Kidney glomerular epithelial cell (primary cell): ENCODE measurements at places on chromosomes 11 and 22.

- DNase-seq = no peak
These were observed 174.9 kb upstream of the C11orf87 start for GRCh38 chr11:109247071-109247470.

- DNase-seq = no peak
These were observed 160.7 kb downstream of the BUD13 start for GRCh38 chr11:116611998-116612620.

DNA sequence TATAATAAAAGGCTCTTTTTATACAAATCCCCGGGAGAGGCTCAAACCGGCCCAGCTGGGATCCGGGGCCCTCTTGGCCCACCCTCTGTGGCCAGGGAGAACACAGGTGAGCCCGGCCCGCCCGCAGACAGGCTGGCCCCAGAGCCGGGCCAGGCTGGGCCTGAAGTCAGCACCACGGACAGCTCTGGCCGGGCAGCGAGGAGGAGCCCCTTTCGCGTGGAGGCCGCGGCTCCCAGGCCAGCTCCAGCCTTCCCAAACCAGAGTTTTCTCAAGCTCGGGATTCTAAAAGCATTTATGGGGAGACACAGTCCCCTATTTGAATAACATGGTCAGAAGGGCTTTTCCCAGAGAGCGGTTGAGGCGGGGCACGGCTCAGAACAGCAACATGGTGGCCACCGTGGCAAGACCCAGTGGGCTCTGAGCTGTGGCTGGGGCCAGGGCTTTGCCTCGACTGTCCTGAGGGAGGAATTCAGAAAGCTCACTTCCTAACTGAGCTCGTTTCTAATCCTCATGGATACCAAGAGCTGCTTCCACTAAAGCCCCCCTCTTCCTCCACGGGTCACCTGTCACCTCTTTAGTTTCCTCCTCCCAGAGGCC, 115.4 kb downstream of the BRD1 start:
- DNase-seq = no peak

GRCh38 chr11:121800731-121801393, 315.2 kb downstream of the BLID start:
- no peak for DNase-seq

GRCh38 chr11:111352231-111352746, 26.8 kb downstream of the POU2AF1 start:
- no peak for DNase-seq

GRCh38 chr22:28799606-28800307, 612 bp downstream of the XBP1 start:
- no peak for DNase-seq
